ENCODE measurements at places on chromosomes 3 and 15.

GRCh38 chr15:48888191-48888590 is 10.3 kb downstream of the EID1 start:
- DNase-seq: no peak

DNA sequence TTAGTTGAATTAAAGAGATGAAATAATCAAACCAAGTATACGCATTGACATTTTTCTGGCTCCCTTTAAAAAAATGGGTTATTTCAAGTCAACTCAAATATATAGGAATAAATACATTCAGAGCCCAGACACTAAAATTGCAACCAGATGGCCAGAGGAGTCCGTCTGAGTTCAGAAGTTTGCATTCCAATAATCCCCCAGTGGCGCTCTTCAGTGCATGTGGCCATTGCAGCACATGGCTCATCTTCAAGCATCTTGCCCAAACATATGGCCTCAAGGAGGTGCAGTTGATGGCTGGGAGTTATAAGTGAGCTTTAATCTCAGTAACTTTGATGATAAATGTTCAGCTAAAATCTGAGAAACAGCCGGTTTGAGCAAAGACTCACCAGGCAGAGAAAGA is 295.8 kb upstream of the LRRN1 start:
- DNase-seq: no peak

DNA sequence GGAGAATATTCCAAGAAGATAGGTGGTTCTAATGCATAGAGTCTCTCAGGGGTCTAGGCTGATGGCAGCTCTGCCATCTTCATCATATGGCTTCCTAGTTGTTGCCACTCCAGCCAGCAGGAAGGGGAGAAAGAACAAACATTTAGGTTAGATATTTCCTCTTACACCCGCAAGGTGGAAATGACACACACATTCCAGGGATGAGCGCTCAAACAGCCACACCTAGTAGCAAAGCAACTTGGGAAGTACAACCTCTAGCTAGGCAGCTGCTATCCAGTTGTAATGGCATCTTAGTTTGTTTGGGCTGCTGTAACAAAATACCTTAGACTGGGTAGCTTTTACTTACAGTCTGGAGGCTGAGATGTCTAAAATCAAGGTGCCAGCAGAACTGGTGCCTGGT is 51.9 kb upstream of the ADAMTSL3 start:
- no peak for DNase-seq

GRCh38 chr3:69718866-69719586 is 20.2 kb upstream of the MITF start:
- DNase-seq: no peak

DNA sequence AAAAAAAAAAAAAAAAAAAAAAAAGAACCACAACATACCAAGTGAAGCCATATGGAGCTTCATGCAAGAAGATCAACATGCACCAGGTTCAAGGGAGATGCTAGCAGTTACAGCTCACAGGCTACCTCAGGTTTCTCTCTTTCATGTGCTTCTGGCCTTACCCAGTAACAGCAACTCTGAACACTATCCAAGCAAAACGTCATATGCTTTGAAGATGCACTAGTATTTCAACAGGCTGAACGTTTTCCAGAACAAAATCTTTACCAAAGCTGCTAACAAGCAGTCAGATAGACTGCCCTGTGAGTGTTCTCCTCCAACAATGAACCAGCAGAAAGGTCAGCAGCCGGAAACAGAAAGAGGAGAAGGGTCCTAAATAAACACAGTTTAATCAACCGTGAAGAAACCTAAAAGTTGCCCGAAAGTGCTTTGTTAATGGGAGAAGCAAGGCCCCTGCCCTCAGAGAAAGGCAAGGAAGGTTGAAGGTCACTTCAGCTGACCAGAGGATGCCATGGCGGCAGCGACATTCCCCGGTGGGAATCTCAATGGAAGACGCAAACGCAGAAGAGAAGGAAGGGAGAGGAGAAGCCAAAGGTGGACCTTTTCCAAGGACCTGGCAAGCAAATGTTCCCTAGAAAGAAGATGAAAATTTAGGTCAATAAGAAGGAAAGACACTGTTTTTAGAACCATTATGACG is 80.1 kb downstream of the CCNL1 start:
- DNase-seq: no peak

GRCh38 chr15:52281085-52282035 is 14.2 kb downstream of the MYO5C start:
- no peak for DNase-seq

GRCh38 chr15:61879219-61879618 is 181.0 kb downstream of the VPS13C start:
- no peak for DNase-seq

DNA sequence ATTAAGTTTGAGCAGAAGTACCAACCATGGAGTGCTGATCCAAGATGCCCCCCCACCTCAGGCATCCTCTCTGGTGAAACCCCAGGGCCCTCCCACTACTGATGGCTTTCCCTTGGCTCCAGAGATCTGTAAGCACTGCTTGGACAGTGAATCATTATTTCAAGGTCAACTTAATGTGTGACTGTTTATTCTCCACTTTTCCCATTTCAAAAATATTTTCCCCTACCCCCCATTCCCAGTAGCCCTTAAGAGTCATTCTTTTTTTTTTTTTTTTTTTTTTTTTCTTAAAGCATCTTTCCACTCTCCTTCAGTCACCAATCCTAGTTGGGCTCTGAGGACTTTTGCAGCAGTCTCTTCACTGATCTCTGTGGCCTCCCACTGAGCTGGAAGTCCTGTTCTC is 82.6 kb downstream of the PCCB start:
- no peak for DNase-seq

GRCh38 chr3:23785097-23785645 is 20.6 kb upstream of the UBE2E1 start:
- DNase-seq: no peak
